ENCODE measurements at places on chromosomes 5 and 9.

- no peak for DNase-seq
These were observed 265.0 kb downstream of the MARCHF11 start for GRCh38 chr5:15914638-15915037.

GRCh38 chr9:71079451-71079850 is 42.0 kb downstream of the TRPM3 start:
- no peak for DNase-seq

GRCh38 chr5:91139572-91140200 is 243.4 kb downstream of the ARRDC3 start:
- no peak for DNase-seq

GRCh38 chr5:141637123-141637766 is 448 bp downstream of the RELL2 start:
- DNase-seq = no peak

- DNase-seq = no peak
These were observed 174.0 kb upstream of the SV2C start for GRCh38 chr5:75909223-75909622.

- no peak for DNase-seq
These were observed 107.5 kb downstream of the ACER2 start for GRCh38 chr9:19516348-19516747.

- no peak for DNase-seq
These were observed 492 bp downstream of the RABL6 start for GRCh38 chr9:136808075-136808805.
